ENCODE measurements at places on chromosomes 7 and 10.

GRCh38 chr7:120273476-120273975 lies 551 bp downstream of the KCND2 start:
- peak; percentile 90 for DNase-seq

DNA sequence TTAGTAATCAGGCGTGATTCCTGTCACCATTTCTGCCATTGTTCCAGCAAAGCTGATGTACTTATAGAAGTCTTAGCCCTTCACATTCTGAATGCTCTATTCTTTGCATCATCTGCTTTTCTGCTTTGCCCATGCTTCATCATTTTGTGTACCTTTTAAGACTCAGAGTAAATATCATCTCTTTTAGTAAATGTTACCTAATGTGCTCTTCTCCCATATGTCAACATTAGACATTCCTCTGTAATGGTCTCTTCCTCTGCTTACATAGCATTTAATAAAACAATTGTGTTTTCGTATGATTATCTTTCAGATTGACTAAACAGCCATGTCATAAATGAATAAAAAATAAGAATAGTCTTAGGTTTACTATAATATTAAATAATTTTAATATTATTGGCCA lies 719.6 kb upstream of the GRM3 start:
- DNase-seq = no peak

GRCh38 chr7:94697035-94697974 lies 41.4 kb upstream of the SGCE start:
- DNase-seq = no peak

DNA sequence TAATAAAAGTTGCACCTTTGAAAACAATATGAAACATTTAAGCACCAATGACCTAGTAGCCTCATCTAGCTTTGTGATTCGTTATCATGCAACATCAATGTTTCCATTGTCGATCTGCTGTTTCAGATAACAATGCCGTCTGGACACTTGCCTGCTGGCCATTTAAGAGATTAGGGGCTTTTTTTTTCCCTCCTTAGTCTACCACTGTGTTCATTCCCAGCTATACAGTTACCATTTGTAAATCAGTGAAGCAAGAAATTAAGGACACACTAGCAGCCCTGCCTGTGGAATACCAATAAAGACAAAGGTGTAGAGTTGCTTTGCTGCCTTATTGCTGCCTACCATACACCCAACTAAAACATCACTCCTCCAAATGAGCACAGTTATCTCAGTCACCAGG lies 37.6 kb upstream of the MYO3A start:
- no peak for DNase-seq

DNA sequence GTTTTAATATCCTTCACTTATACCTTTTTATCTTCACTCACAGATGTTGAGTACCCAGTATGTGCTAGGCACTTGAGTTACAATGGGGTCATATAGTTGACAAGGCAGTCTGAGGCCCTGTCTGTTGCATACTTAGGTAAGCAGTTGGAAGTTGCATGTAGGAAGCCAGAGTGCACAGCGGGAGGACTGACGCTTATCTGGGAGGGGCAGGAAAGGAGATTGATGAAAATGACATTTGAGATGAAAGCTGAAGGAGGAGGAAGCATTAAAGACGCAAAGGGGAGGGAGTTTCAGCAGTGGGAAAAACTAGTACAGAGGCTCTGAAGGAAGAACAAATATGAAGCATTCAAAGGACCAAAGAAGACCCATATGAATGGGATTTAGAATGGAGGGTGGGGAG lies 266.2 kb downstream of the HTR7 start:
- DNase-seq = no peak

GRCh38 chr10:32318476-32318896 lies 28.5 kb downstream of the EPC1 start:
- no peak for DNase-seq

- DNase-seq = no peak
These were observed 1093.6 kb upstream of the GHITM start for GRCh38 chr10:83045731-83046130.

GRCh38 chr10:52466464-52466863 lies 152.4 kb downstream of the DKK1 start:
- DNase-seq = no peak

DNA sequence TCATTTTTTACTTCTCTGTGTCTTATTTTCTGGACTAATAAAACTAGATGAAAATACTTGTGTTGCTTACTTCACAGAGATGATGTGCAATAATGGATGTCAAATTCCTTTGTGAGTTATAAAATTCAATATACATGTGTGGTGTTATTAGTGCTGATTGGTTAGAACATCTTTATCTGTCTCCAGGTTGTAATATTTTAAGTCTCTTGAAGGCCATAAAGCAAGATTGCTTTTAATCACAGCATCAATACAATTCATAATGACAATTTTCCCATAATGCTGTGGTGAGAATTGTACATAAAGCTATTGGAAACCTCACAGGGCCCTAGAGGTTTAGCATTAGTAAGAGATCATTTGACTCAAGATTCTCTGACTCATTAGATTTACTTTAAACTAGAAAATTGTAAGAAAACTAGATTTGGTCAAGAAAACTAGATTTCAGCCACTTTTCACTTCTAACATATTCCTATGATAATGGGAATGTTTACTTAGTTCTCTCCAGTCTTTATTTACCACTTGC lies 963.7 kb downstream of the REEP3 start:
- no peak for DNase-seq

- DNase-seq = no peak
These were observed 41.9 kb downstream of the MKI67 start for GRCh38 chr10:128084364-128084763.

GRCh38 chr7:30027740-30028215 lies 434 bp upstream of the PLEKHA8 start:
- no peak for DNase-seq

GRCh38 chr10:104515678-104516199 lies 125.4 kb upstream of the SORCS3 start:
- no peak for DNase-seq

GRCh38 chr7:12601302-12601869 lies 30.9 kb downstream of the SCIN start:
- DNase-seq = no peak

DNA sequence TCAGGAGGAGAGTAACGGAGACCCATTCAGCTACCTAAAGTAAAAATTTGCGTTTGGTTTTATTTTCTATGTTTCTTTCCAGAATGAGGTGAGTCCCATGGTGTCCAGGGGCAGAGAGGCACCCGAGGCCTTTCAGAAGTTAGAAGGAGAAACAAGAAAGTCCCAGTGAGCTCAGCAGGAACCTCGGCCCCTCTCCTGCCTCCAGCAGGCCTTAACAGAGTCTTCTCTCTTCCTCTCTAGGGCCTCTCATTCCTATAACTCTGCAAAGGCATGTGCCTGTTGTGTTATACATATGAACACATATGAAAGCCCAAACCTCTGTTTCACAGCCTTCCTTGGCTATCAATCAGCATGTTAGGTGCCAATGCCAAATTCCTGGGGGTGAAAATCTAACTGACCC lies 20.8 kb upstream of the IKZF1 start:
- DNase-seq = no peak

DNA sequence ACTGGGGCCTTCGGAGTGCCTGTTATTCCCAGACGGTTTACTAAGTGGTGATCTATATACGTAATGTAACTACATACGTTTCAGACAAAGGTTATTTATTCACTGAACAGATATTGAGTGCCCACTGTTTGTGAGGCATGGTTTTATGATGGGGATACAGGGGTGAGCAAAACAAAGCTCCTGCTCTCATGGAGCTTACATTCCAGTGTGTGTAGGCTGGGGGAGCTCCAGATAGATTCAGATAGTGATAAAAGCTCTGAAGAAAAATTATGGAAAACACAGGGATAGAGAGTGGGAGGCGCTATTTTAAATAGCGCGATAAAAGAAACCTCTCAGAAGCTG lies 466 bp upstream of the DNAJB12 start:
- DNase-seq = no peak

GRCh38 chr10:70508912-70509756 lies 30.6 kb downstream of the PALD1 start:
- DNase-seq = no peak

DNA sequence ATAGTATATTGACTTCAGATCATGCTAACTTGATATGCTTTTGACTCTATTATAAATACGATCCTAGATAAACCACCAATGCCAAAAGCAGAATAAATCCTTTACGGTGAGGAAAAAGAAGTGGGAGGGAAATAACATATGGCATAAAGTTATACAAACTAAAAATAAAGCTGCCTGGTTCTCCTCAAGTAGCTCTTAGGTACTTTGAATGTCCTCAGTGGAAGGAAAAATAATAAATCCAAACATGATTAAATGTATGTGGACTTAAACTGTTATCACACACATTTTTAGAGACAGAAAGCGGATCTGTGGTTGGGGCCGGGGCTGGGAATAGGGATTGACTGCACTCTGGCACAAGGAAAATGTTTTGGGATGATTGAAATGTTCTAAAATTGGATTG lies 23.6 kb downstream of the EEPD1 start:
- DNase-seq = no peak

GRCh38 chr10:129764901-129765663 lies 199.0 kb downstream of the EBF3 start:
- no peak for DNase-seq

DNA sequence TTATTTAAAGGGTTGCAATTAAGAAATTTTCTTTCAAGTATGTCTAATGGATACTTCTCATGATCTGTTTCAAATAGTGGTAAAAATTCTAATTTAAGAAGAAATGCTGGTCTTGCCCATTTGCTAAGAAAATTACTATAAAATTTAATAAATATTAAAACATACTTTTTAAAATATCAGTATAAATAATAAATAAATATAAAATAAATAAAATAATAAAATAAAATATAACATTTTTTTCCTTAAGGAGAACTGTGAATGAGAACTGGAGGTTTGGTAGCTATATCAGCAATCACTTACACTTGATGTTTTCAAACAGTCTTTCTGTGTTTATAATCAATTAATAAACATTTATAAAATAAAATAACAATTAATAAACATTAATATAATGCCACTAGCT lies 266.1 kb downstream of the HGF start:
- no peak for DNase-seq

DNA sequence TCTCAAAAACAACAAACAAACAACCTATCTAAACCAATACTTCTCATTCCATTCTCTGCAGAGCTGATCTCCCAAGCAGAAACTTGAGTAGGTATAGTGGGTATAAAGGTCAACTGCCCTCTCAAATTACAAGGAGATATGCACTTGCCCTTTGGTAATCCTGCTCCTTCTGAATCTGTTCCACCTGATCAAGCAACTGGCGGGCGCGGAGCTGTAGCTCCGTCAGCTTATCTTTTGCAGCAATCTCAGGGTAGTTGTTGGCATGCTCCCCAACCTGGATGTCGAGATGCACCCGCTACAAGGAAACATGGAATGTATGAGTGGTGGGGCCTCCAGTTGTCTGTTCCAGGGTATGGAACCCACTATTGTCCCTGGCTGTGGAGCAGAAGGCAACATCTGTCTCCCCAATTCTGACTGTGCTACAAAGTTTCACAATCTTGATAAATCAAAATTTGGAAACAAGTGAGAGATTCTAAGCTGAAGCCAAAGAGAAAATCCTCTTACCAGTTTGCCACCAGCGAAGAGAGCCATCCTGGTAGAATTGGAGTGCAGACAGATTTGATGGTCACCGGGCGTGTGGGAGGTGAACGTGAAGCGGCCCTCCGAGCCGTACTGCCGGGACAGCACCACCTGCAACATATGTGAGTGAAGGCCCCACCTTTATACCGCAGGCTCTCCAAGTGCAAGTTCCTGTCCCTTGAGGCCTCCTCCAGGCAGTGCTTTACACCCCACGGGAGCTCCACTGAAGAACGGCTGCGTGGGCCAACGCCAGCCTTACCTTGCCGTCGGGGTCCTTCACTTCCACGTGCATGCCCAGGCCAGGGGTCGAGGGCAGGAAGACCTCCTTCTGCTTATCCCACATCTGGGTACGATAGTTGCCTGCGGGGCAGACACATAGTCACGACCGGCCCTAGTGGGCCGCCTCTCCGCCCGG lies 819 bp downstream of the TMED4 start:
- DNase-seq = no peak

- DNase-seq = no peak
These were observed 3.6 kb downstream of the SEC23IP start for GRCh38 chr10:119896061-119896655.

DNA sequence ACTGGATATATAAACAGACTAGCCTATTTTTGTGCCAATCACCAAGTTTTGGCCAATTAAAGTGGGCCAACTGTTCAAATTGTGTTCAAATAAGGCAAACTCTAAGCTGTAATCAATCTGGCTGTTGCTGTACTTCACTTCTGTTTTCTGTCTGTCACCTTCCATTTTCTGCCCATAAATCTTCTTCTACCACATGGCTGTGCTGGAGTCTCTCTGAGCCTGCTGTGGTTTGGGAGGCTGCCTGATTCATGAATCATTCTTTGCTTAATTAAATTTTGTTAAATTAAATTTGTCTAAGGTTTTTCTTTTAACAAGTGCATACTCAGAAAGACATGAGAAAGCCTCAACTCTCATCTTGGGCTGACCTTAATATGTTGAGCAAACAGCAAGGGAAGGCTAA lies 172.6 kb upstream of the VIPR2 start:
- no peak for DNase-seq

GRCh38 chr10:63071145-63071544 lies 62.0 kb upstream of the NRBF2 start:
- DNase-seq = peak; percentile 8

GRCh38 chr7:68440866-68441265 lies 1157.4 kb upstream of the AUTS2 start:
- no peak for DNase-seq

DNA sequence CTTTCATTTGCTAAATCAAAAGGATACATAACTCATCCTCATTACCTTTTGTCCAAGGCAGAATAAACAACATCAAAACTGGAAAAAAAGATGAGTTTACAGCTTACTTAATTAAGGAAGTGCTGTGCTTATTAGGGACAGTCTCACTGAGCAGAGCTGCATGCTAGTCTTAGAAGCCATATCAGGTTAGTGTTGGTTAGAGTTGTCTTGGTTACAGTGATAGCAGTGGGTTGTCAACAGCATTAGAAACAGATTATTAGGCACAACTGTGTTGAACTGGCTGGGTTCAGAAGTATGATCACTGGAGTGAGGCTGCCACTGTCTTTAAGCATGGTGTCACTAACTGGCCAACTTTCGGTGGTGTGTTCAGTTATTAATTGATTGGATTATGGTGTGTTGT lies 503.9 kb upstream of the IGFBP3 start:
- no peak for DNase-seq

GRCh38 chr7:28767356-28767755 lies 190.8 kb downstream of the TRIL start:
- DNase-seq = no peak

- DNase-seq = no peak
These were observed 118.1 kb upstream of the LYZL2 start for GRCh38 chr10:30747633-30748032.

DNA sequence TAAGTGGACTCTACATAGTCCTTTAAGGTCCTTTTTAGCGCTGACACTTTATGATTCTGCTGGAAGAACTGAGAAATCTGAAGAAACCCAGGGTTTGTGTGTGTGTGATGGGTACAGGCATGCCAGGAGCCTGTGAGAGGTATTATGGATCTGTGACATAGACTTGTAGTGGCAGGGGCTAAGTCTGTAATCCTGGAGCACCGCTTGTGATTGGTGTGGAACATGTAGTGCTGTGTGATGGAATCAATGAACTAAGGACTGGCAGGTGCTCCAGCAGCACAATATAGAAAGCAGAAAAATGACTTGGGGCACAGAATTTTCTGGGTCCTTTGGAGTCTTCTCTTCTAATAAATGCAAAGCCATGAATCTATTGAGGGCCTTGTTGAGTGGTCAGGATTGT lies 163.9 kb downstream of the ST7 start:
- no peak for DNase-seq

- no peak for DNase-seq
These were observed 172.0 kb downstream of the DGKI start for GRCh38 chr7:137674551-137675409.

- no peak for DNase-seq
These were observed 99.8 kb upstream of the STRIP2 start for GRCh38 chr7:129334473-129334872.

Measured in NCI-H1105 (cell line).